Thyroid gland (tissue), 4 donors: ENCODE measurements at places on chromosomes 3 and 15. TPM values are rescaled to one million over a fixed set of nuclear protein-coding genes. Genes with fewer than 3 reads are reported as not detected.

CCDC33 gene
- 0.13 TPM for total RNA-seq

RETNLB gene
- not detected for total RNA-seq

SCAMP2 gene
- total RNA-seq, result 118 TPM

GRCh38 chr3:61778095-61778494, 216.7 kb downstream of the PTPRG start:
- H3K4me1 ChIP-seq, result peaks cover 10% of the 10 kb centered on the region
- no peak overlapping the region for H3K4me3 ChIP-seq
- no peaks in the 10 kb centered on the region for H3K36me3 ChIP-seq

- no peak overlapping the region for H3K4me3 ChIP-seq
- peaks cover 8% of the 10 kb centered on the region for H3K4me1 ChIP-seq
- H3K27ac ChIP-seq, result no peak overlapping the region
- no peaks in the 10 kb centered on the region for H3K36me3 ChIP-seq
Measured at GRCh38 chr3:46891132-46891531, 13.6 kb downstream of the PTH1R start.

GRCh38 chr3:185308126-185308754, 54.4 kb upstream of the EHHADH start:
- no peaks in the 10 kb centered on the region for H3K36me3 ChIP-seq
- no peak overlapping the region for H3K4me3 ChIP-seq
- DNase-seq, result peak; percentile 56
- H3K4me1 ChIP-seq, result no peaks in the 10 kb centered on the region
- no peak overlapping the region for H3K27ac ChIP-seq

- DNase-seq, result peak; percentile 73
- H3K27ac ChIP-seq, result peak overlapping the region; percentile 20
- no peaks in the 10 kb centered on the region for H3K27me3 ChIP-seq
- no peaks in the 10 kb centered on the region for H3K36me3 ChIP-seq
Measured at GRCh38 chr3:54299169-54299935, 177.0 kb downstream of the CACNA2D3 start.

GRCh38 chr15:74038707-74039655, 43.4 kb downstream of the GOLGA6A start:
- peaks cover 25% of the 10 kb centered on the region for H3K36me3 ChIP-seq
- H3K27me3 ChIP-seq, result no peaks in the 10 kb centered on the region
- no peak overlapping the region for H3K27ac ChIP-seq
- no peak overlapping the region for H3K4me3 ChIP-seq
- H3K4me1 ChIP-seq, result peaks cover 28% of the 10 kb centered on the region

DNA sequence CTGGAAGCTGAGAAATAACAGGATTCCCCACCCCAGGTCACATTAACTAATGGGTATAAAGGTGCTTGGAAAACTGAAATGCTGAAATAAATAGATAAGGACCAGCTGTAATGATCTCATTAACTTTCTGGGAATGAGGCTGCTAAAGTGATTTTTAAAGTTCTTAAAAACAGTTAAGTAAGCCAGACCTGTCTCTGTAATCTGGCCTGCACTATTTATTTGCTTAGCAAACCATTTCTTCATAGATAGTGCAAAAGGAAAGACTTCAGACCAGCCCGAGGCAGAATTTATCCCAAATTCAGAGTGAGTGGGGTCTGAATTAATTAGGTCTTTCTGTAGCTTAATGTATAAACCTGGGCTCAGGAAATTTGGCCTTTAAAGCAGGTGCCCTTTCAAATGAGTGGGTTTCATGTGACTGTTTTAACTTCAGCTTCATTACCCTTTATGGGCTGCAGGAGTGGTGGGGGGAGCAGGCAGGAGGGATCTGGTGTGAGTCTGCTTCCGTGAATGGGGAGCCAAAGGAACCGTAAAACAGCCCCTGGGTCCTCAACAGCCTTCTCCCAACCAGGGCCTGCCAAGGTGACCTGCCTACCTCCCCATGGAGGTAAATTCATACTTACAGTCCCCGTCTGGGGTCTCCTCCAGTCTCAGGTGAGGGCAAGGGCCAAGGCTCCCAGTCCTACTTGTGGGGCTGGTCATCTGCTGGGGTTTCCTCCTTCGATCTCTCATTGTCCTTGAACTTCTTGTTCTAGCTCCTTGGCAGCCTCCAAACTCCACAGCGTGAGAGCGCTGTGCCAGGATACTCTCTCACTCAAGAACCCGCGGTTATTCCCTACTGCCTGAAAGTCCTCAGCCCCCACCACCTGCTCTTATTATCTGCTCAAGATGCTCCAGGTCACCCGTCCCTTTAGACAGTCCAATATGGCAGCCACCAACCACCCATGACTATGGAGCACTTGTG, 31.2 kb downstream of the MAGEF1 start:
- DNase-seq, result no peak
- no peaks in the 10 kb centered on the region for H3K36me3 ChIP-seq
- H3K27ac ChIP-seq, result no peak overlapping the region
- no peaks in the 10 kb centered on the region for H3K27me3 ChIP-seq
- H3K4me1 ChIP-seq, result no peaks in the 10 kb centered on the region
